ENCODE measurements at places on chromosomes 5 and 9.

GRCh38 chr5:121182788-121183490 is 668.7 kb upstream of the FTMT start:
- no peak for DNase-seq

- peak; percentile 62 for DNase-seq
These were observed 1092.0 kb downstream of the MAT2B start for GRCh38 chr5:164597293-164597900.

DNA sequence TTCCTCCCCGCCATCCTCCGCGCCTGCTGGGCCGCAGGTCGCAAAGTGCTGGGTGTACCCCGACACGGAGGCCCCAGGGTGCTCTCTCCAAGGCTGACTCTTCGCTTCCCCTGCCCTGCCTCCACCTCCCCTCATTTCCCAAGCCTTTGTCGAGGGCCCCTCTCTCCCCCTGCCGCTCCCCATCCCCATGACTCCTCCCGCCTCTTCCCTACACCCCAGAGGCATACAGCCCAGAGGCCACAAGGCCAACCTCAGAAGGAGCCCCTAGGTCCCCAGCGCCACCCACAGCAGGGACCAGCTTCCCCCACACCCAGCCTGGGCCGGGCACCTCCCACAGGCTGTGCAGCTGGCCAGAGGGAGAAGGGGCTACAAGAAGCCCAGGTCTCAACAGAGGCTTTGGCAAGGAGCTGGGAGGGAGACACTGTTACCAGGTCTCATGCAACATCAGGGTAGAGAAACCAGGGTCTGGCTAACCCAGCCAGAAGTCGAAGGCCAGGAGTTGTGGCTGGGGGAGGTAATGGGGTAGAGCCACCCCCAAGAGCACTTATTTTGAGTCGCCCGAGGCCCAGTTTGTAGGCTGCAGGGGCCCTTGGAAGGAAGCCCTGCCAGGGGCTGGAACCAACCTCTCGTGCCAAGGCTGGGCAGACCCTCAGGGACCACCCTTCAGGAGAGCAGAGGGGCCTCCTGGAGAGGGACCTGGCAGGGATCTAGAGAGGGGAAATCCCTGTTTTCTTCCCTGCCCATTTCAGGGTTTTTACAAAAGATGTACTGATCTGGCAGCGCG is 24.5 kb upstream of the SARDH start:
- no peak for DNase-seq

GRCh38 chr9:38130724-38131123 is 61.7 kb upstream of the SHB start:
- DNase-seq: no peak

GRCh38 chr5:43609752-43610151 is 6.8 kb downstream of the NNT start:
- DNase-seq: peak; percentile 56

DNA sequence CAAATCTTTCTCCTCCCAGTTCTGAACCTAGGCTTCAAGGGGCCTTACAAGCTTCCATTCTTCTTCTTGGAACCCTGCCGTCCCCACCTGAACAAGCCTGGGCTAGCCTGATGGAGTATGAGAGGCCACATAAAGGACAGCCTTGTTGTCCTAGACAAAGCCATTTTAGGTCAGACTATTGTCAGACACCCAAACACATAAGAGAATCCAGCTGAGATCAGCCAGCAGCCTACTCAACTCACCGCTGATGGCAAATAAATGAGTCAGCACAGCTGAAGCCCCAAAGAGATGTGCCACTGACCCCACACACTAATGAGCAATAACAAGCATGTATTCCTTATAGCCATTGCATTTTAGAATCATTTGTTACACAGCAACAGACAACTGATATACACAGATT is 33.8 kb downstream of the SVEP1 start:
- no peak for DNase-seq
